Osteocyte (in vitro differentiated cells): ENCODE measurements at places on chromosomes 1 and 21.

GRCh38 chr21:34707876-34708325 is 39.1 kb downstream of the CLIC6 start:
- H3K36me3 ChIP-seq = no peaks in the 10 kb centered on the region
- peaks cover 24% of the 10 kb centered on the region for H3K27me3 ChIP-seq
- DNase-seq = no peak
- peaks cover 10% of the 10 kb centered on the region for H3K4me1 ChIP-seq
- no peak overlapping the region for H3K27ac ChIP-seq

DNA sequence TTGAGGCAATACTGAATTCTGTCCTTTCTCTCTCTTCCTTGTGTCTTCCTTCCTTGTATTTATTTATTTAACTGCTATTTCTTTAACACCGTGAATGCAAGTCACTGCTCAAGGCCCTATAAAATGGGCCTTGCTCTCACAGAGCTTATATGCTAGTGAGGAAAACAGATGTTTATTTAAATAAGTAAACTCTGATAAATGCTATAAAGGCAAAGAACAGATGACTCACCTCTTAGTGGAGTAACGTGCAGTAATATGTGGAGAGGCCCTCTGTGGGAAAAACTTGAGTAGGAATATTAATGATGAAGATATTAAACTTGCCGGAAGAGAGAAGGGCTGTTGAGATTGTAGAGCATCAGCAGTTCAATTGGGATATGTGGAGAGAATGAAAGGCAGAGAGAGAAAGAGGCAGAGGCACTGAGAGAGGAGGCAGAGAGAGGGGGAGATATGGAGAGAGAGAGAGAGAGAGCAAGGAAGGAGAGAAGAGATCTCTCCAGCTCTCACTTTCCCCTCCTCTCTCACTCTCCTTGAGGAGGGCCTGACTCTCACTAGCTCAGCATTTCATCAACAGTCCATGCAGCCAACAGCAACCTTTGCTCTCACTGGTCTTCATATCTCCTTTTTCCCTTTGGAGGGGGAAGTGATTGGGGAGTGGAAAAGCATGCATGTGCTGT is 322.2 kb downstream of the LMX1A start:
- DNase-seq = no peak
- no peaks in the 10 kb centered on the region for H3K36me3 ChIP-seq
- H3K4me3 ChIP-seq = no peak overlapping the region
- H3K27ac ChIP-seq = no peak overlapping the region

GRCh38 chr1:64839732-64840405 is 95.0 kb downstream of the RAVER2 start:
- no peak overlapping the region for H3K27ac ChIP-seq
- H3K4me3 ChIP-seq = no peak overlapping the region
- peaks cover 50% of the 10 kb centered on the region for H3K36me3 ChIP-seq
- H3K27me3 ChIP-seq = no peaks in the 10 kb centered on the region

DNA sequence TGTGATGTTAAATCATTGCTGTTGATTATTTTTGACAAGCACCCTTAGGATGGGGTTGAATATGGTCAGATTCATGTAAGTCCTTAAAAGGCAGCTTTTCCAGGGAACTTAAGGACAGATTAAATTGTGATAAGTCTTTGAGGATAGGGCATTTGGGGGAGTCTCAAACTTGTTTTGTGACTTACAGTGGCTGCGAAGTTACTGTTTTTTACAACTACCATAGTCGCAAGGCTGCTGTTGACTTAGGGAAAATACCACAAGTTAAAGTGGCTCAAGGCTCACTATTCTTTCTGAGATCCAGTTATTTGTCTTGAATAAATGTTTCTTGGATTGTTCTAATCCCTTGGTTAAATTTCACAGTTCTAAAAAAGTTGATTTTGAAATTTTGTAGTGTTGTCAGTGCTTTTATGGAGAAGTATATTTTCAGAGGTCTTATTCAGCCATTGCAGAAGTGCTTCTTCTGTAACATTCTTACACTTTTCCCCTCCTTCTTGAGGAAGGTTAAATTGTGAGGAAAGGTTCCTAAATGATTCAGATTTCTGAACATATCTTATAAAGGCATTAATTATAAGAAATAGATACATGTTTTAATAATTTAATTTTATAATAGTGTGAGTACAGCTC is 47.0 kb upstream of the MPC2 start:
- H3K36me3 ChIP-seq = peaks cover 39% of the 10 kb centered on the region
- no peaks in the 10 kb centered on the region for H3K27me3 ChIP-seq
- H3K27ac ChIP-seq = no peak overlapping the region
- H3K4me1 ChIP-seq = peaks cover 9% of the 10 kb centered on the region
- H3K4me3 ChIP-seq = no peak overlapping the region
